ENCODE measurements at places on chromosomes 6 and 20.

DNA sequence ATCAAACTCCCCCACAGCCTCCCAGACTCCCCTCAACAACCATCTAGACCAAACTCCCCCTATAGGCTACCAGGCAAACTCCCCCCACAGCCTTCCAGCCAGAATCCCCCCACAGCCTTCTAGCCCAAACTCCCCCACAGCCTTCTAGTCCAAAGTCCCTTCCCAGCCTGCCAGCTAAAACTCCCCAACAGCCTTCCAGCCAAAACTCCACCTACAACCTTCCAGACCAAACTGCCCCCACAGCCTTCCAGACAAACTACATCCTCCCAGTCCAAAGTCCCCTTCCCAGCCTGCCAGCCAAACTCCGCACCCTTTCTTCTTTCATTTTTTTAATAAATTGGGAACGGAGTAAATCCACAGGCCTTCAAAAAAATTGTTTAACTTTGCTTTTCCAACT lies 37.4 kb upstream of the SYNDIG1 start:
- no peak for DNase-seq

DNA sequence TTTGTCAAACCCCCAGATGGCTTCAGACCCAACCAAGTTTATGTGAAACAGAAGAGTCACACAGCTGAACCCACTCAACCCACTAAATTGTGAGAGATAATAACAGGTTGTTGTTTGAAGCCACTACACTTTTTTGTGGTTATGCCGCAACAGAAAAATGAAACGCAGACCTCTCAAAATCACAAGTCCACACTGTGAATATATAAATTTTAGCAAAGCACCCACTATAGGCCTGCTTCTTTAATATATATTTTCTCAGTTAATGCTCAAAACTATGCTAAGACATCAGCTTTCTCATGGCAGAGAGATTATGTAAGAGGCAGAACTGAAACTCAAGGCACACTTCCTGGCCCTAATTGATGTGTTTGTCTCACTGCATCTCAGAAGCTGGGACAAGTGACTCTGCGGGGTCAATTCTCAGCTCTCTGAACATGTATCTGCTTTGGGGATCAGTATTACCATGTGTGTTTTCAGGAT lies 27.7 kb downstream of the MAP3K5 start:
- DNase-seq, result no peak

DNA sequence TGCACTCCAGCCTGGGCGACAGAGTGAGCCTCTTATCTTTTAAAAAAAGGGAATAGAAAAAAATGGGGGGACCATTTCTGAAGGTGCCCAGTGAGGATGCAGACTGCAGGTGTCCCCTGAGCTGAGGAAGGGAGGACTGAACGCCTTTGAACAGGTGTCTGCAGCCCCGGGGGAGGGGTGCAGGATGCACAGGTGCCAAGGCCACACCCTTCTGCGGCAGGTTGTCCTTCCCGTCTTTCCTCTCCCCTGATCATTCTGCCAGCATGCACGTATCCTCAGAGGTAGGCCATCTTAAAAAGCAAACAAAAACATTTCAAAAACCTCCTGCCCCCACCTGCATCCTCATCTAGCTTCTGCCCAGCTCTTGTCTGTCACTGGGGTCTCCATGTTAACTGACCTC lies 101.3 kb downstream of the MTHFD1L start:
- DNase-seq, result no peak

DNA sequence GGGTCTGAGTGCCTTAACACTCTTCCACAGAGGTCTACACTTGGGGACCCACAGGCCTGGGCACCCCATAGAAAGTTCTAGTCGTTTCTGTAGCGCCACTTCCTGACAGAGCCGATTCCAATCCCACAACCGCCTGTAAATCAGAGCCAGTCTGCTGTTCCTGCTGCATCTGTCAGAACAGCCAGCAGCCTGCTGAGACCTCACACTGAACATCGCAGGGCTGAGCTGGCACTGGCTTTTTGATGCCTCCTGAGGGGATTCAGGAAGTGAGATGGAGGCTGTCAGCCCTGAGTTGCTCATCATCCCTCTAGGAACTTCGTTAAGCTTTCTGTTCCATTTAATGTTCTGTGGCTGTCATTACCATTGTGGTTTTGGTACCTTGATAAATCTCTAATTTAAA lies 48.9 kb downstream of the DCBLD1 start:
- DNase-seq, result no peak

DNA sequence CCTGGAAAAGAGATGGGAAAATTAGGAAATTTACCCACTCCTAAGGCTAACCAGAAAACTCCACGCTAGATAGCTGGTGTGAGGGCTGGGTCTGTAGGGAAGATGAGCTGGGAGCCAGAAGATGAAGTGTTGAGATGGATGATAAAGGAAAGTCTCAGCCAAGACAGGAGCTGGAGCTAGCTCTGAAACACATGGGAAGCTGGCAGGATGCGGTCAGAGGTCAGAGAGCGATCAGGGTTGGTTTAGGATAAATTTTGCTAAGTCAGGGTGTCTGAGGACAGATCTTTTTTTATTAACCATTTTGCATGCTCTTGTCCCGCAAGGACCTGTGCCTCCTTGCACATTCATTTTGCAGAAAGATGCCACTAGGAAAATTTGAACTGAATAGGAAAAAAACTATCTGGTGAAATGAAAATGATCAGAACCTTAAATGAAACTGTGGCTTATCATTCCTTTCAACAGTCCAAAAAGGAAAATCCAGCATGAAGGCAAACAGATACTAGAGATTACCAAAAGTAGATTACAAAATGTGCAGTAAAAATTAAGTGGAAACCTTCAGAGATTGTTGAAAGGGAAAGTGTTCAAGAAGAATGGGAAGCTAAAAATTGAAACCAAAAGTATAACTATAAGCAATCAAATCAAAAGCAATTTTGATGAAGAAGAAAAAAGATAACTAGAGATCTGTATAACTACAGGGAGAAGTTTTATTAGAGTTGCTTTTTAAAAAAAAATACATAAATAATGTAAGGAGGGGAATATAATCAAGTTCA lies 10.7 kb upstream of the EDN1 start:
- DNase-seq, result no peak

DNA sequence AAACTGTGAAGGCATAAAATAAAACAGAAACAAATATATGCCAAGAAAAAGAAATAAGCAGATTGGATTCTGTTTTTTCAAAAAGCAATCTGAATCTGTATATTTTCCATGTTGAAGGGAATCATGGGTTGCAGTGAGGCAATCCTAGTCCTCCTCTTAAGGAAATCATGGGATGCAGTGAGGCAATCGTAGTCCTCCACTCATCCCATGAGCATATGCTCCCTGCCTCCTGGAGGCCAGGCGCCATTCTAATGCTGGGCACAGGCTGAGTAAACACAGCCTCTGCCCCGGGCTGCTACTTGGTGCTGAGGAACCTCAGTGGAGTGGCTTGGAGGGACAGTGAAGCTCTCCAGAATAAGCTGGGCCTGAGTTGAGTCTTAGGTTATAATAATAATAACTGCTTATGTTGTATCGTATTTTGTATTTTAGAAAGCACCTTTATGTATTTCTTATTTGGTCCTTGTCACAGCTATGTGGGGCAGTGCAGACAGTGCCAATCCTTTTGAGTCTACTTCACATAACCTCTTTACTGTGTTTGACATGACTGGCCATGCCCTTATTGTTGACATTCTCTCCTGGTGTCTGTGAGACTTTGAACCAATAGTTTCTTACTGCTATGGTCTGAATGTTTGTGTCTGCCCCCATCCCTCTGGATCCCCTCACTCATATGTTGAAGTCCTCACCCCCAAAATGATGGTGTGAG lies 56.6 kb upstream of the CITED2 start:
- DNase-seq, result no peak

DNA sequence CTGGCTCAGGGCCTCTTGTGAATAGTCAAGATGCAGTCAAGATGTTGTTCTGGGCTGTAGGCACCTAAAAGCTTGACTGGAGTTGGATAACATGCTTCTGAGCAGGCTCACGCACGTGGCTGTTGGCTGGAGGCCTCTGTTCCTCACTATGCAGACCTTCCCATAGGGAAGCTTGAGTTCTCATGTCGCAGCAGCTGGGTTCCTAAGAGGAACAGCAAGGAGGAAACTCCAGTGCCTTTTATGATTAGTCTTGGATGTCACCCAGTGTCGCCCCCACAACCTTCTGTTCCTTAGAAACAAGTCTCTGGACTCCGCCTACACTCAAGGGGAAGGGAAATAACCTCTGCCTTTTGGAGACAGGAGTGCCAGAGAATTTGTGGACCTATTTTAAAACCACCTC lies 210.7 kb downstream of the BCAS1 start:
- DNase-seq, result no peak

DNA sequence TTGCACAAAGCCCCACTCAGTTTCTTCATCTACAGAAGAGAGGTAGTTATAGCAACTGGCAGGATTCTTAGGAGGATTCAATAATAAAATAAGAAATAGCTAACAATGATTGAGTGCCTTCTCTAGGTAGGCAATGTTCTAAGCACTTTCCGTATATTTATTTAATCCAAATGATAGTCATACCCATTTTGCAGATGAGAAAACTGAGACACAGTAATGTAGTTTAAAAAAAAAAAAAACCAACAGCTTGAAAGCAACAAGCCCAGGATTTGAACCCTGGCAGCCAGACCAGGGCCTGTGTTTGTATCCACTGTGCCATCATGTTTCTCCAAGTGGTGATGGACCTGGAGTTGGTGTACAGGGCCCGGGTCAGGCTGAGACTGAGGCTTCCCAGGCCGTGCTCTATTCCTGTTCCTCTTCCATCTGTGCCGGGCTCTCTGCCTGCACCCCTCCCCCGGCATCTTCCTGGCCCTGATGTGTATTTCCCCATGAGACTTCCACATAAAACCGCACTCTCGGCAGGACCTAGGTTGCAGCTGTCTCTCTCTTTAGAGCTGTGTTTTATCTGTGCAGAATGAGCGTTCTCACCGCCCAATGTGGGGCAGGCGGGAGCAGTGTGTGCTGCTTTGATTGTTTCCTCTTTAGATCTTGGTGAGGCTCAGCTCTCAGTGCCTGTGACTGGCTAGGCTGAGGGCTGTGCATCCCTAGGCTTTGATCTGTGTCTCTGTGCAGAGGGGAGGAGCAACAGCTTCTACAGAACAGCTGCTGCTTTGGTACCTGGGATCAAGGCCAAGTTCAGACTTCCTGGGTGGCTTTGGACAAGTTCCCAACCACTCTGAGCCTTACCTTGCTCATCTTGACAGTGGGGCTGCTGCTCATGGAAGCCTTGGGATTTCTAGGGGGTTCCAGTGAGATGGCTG lies 49.5 kb downstream of the TOX2 start:
- DNase-seq, result no peak

GRCh38 chr20:9903048-9903655 lies 64.3 kb upstream of the PAK5 start:
- DNase-seq, result no peak

DNA sequence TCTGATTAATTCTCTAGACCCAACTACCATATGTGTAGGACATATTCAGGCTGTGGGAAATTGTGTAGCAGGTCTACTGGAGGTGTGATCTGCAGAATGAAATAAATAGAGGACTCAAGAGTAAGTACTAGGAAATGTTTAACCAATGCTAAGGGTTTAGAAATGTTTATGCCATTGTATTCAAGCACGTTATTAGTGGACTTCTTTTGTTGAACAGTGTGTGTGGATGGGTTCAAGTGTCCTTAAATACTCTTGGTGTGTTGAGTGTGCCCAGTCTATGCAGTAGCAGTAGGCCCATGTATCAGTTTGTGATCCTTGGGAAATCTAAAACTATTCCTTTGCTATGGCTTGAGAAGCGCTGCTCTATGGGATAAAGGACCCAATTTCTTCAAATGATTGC lies 112.1 kb downstream of the FARS2 start:
- DNase-seq, result no peak

DNA sequence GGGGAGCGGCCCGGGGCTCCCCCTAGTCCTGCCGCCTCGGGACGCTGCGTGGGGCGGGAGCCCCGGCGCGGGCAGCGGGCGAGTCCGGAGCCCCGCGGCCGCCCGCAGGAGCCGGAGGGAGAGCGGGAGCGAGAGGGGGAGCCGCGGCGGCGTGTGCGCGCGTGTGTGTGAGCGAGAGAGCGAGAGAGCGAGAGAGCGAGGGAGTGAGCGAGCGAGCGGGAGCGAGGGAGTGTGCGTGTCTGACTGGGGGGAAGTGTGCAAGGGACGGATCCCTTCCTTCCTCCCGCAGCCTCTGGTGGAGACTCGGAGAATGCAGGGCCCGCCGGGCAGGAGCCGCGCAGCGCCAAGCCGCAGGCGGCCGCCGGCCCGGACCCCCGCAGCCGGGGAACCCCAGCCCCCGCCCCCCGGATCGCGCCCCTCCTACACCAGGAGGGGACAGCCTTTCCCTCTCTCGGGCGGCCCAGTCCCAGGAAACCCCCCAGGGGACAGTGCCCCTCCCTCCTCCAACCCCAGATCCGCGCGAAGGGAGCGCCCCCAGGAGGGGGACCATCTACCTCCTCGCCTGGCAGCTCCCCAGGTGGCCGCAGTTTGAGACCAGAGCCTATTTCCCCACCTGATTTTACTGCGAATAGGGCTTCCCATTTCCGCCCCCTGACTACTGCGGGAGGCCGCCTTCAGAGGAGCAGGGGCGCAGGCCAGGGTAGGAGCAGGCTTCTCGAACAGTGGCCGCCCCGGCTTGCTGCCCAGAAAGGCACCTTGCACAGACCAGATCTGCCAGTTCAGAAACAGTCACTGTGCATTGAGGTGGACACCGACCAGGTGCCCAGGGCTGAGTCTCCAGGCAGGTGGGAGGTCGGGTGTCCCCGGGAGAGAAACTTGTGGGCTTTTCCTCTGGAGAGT lies at the start of gene CDH22:
Gene CDH22, minus strand, starts transcription at position 241 of the 900 bp plus-strand sequence. CDS start 57,204 bp downstream, outside the sequence.
- no peak for DNase-seq

DNA sequence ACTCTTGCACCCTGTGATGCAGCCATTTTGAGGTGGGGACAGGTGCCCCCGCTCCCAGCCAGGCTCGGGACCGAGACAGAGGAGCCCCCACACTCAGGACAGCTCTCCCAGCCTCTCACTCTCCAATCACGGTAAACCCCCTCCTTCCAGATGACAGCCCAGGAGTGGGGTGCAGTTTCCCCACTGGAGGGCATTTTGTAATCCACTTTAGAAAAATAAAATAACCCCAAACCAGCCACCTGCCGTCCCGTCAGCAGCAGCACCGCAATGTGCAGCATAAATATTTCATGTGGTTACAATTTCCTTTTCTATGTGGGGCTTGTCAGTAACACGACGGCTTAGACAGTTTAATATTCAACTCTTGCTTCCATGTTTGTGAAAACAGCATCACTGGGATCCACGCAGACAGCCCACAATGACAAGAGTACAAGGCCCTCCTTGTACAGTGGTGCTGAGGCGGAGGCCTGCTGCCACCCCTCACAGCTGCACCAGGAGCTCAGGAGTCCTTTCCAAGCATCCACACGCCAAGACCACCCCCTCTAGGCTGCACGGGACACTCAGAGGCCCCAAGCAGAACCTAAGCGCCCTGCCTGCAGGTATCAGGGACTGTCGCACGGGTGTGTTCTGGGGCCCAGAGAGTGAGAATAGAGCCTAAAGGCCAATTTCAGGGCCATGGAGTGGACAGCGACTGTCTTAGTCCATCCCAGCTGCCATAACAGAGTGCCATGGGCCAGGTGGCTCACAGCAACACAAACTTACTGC lies 116.7 kb downstream of the JPH2 start:
- no peak for DNase-seq

- no peak for DNase-seq
Observed at GRCh38 chr20:32511358-32512046, 73.6 kb downstream of the NOL4L start.

- DNase-seq, result no peak
Observed at GRCh38 chr20:16062661-16063581, 510.3 kb downstream of the KIF16B start.

GRCh38 chr6:32954986-32955802 lies 2.3 kb upstream of the HLA-DMA start:
- DNase-seq, result no peak

GRCh38 chr6:2881423-2881822 lies 21.7 kb downstream of the SERPINB9 start:
- no peak for DNase-seq

Data from activated gamma-delta T cell (primary cell).